HT1080 (cell line): ENCODE measurements at places on chromosomes 16 and 17.

DNA sequence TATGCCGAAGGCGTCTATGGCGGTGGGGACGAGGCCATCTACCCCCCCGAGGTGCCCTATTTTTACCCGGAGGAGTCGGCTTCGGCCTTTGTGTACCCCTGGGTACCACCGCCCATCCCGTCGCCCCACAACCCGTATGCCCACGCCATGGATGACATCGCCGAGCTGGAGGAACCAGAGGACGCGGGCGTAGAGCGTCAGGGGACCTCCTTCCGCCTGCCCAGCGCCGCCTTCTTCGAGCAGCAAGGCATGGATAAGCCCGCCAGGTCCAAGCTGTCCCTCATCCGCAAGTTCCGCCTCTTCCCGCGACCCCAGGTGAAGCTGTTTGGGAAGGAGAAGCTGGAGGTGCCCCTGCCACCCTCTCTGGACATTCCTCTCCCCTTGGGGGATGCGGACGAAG, 11.4 kb downstream of the MYO15A start:
- DNase-seq = no peak

DNA sequence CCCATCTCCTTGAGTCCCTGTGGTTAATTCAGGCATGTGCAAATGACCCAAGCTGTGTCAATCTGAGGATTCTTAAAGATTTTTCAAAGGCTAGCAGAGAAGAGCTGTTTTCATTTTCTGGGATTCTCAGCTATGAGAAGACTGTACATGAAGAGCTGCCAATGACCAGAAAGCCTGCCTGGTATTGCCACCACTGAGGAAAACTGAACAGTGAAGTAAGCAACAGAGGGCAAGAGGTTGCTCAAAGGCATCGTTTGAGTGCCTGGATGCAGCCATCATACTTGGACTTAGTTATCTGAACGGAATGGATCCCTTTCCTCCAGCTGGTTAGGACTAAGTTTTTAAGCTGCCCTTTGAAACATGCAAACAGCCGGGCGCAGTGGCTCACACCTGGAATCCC, 38.4 kb downstream of the FAM20A start:
- DNase-seq = no peak

- DNase-seq = peak; percentile 57
These were observed 122.1 kb downstream of the SKAP1 start for GRCh38 chr17:48307814-48308411.

DNA sequence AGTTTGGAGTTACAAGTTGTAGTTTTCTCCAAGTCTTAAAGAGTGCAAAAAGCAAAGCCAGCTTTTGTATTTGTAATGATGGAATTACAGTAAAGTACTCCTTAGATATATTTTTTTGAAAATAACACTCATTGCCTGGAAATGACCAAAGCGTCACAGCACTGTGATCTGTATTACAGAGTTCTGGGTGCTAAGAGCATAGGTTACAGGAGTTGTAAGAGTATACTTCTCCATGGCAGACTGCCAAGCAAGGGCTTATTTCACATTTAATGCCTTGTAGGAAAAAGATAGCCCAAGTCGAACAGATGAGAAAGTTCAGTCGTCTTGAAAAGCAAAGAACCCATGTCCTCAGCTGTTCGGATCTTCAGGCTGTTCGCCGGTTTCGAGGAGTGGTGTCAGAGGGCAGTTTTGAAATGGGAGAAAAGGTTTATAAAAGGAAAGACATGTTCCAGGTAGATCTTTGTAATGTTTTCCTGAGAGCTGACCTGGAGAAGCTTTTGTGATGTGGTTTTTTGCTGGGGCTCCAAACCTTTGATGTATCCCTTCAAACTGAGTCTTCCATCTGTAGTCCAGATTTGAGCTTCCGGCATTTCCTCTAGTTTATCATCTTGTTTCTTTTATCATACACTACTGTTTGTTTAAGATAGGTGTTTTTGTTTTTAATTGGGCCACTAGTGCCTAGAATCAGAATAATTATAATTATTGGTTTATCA, 41.3 kb downstream of the ERCC4 start:
- DNase-seq = no peak

DNA sequence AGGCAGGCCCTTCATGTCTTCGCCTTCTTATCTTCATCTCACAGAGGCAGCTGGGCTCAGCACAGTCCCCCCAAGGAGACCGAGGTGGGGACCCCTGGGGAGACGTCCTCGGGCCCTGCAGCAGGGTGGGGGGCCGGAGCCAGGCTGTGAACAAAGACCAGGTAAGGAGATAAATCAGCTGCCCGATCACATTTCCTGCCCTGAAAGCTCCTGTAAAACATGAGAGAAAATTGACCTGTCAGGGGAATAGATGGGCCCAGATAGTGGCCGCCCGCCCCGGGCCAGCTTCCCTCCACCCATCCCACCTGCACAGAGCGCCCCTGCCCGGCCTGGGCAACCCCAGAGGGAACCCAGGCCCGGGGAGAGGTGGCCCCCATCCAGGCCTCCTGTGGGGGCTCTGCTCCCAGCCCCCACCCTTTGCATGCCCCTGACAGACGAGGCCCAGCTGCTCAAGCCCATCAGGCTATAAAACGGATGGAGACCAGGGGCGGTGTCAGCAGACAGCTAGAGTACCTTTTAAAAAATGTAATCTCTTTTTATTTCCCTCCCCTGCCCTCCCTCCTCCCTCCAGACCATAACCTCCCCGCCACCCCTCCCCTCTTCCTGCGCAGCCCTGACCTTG, 18.8 kb upstream of the SLC38A10 start:
- DNase-seq = no peak

DNA sequence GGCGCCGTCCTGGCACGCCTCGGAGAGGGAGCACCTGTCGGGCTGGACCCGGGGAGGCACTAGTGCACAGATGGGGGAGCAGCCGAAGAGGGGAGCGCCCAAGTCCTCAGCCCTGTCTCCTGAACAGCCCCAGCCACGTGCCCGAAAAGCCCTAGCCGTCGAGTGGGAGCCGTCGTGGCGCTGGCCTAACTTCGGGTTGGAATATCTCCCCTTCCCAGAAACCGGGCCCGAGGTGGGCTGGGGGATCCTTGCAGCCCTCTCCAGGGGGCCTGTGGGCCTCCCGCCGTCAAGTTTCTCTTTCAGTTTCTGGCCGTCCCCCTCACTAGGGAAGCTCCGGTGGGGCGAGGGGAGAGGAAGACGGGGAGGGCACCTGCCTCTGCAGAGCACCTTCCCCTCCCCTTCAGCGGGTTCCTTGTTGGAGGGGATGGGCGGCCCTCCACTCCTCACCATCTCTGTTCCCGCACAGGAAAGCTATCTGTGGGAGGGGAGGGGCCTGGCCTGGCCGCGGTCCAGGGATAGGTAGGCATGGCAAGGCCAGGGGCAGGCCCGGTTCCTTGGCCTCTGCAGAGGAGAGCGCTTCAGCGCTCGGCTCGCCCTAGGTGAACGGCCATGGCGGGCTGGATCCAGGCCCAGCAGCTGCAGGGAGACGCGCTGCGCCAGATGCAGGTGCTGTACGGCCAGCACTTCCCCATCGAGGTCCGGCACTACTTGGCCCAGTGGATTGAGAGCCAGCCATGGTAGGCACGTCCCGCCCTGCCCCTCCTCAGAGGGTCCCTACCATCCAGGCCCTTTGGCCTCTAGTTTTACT, 709 bp downstream of the STAT5A start:
- no peak for DNase-seq

- DNase-seq = no peak
These were observed 100.1 kb downstream of the RAB11FIP4 start for GRCh38 chr17:31491376-31492131.

- no peak for DNase-seq
These were observed 171.1 kb upstream of the TOX3 start for GRCh38 chr16:52718046-52718445.

DNA sequence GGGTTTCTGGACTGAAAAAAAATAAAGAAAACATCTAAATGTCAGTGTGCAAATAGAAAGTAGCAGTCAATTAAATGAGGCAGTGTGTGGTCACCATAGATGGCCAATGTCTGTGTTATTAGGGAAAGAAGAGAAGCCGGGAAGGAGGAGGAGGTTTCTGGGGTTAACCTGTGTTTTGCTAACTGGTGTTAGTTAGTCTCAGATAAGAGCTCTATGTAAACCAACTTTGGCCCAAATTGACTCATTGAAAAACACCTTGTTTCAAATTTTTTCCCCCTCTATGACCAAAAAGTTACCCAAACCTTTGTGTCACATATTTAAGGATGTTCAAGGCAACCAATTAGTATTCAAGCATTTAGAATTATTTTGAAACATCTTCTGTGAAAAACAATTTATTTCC, 530.9 kb downstream of the MAF start:
- no peak for DNase-seq

GRCh38 chr16:82694239-82694874, 67.6 kb downstream of the CDH13 start:
- peak; percentile 93 for DNase-seq

DNA sequence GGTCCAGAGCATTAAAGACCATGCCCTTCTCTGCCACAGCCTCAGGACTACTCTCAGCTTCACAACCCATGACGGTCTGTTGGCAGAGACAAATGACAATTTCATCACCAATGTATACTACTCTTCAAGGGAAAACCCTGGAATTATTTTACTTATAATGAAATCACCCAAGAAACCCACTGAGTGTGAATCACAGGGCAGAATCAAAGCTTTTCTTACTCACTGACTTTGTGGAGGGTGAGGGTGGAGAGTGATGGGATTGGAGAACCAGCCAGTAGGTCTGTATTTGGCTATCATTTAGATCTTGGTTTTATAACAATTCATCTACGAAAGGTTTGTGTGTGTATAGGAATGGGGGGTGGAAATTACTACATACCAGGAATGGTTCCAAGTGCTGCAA, 442.6 kb downstream of the SHISA9 start:
- peak; percentile 32 for DNase-seq

DNA sequence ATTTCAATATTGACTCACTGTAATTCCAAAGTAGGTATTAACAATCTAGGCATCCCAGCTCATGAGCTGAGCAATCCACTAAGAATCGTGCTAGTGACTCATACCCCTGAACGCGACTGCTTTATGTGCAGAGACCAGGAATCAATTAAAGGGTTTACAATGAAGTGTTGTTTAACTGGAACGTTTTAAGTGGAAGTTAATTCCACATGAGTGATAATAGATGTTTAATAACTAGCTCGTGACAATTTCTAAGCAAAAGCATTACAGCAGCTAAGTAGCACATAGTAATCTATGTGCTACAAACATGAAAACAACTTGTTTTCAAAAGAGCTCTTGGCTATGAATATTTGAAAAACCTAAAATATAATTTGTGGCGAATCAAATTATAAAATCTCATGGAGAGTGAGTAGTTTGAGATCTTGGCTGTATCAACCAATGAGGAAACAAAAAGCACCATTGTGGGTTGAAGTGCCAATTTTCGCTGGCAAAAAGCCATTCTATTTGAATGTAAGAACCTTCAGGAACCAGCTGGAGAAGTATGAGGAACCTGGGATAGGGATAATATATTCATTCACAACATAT, 9.4 kb downstream of the GJC1 start:
- DNase-seq = peak; percentile 93

DNA sequence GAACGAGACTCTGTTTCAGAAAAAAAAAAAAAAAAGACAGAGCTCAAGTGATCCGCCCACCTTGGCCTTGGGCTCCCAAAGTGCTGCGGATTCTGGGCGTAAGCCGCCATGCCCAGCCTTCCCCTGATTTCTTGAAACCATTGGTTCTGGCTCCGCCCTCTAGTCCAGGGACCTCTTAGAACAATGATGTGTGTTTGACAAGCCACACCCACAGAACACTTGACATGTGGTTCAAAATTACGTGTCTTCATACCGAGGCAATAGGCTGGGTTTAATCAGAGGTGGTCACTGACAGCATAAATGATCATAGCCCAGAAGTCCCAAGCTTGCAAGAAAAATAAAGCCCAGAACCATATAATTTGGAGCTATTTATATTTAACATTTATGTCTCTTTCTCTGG, 23.0 kb downstream of the KNOP1 start:
- no peak for DNase-seq

DNA sequence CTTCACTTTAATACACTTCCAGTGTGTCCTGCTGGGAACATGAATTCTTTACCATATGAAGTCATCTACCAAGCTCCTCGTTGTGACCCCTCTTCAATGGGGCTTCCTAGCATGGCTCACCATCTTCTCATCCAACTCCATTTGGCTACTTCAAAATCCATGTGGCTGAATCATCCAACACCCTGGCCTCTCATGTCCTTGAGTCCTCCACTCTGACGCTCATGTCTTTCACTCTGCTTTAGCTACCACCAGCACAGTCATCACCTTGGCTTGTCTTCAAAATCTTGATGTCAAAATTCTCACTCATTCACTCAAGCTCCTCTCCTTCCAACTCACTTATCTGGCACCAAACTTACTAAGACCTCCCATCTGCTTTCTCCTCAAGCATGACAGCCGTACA, 35.8 kb downstream of the AMFR start:
- DNase-seq = peak; percentile 98

- no peak for DNase-seq
These were observed 37.1 kb downstream of the LDHD start for GRCh38 chr16:75079346-75079926.

- DNase-seq = no peak
These were observed 5.0 kb upstream of the FADS6 start for GRCh38 chr17:74898376-74898946.

- peak; percentile 18 for DNase-seq
These were observed 2177.2 kb downstream of the TP53TG3F start for GRCh38 chr16:35636480-35637230.

GRCh38 chr17:58332778-58333735, 4.5 kb upstream of the TSPOAP1 start:
- DNase-seq = no peak

DNA sequence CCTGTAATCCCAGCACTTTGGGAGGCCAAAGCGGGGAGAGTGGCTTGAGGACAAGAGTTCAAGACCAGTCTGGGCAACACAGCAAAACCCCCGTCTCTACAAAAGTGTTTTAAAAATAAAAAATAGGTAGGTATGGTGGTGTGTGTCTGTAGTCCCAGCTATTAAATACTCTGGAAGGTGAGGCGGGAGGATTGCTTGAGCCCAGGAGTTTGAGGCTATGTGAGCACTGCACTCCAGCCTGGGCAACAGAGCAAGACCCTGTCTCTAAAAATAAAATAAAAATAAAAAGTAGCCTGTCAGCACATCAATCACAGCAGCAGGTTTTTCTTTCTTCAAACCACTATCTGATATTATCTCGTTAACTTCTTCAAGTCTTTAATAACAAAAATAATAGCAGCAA, 1.6 kb downstream of the USP31 start:
- no peak for DNase-seq

DNA sequence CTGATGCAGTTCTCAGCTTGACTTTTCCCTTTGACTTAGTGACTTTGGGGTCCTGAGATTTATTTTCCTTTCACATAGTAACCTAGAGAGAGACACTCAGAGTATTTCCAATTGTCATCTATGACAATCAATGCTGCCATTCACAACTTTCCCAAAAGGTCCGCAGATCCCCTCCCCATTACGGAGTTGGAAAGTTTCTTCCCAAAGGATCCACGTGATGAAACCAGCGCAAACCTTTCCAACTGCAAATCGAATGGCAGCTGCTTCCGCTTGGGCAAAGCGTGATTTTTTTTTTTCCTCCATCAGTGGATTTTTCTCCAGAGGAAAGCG, 538 bp upstream of the FCSK start:
- DNase-seq = no peak
